ENCODE measurements at places on chromosomes 3 and 15.

DNA sequence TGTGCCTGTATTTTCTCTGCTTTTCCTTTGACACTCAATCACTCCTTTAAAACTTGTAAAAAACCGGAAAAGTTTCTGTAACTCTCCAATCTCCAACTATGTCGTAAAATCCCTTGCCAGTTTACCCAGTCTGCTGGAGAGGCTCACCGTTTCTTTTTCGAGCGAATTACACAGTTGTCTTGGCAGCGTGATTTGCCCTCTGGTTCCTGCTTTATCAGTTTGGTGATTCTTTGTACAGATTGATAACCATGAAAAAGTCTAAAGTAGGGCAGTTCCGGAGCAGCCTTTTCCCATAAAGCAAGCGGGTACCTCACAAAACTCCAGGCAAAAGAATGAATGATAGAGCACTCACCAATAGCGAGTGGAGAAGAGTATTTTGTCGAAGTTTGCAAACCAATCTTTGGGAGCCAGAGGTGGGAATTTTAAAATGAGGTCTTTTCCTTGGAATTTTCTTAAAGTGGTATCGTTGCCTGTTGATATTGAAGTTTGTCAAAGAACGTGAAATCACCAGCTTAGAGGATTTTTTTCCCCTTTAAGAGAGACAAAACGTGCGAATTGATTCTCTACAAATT, at the start of gene TTC23:
Gene TTC23, minus strand, starts transcription at position 312 of the 572 bp plus-strand sequence. CDS start 20,869 bp downstream, outside the sequence.
- no peak for DNase-seq

DNA sequence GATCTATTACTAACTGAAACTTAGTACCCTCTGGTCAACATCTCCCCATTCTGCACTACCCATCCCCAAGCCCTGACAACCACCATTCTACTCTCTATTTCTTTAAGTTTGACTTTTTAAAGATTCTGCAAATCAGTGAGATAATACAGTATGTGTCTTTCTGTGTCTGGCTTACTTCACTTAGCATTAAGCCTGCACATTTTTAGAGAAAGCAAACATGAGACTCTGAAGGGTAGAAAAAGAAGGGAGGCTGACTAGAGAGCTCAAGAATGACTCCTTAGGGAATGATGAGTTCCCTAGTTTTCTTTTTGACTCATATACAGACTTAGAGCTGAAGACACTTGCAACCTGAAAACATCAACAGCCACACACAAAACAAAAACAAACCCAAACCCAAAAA, 311.3 kb downstream of the SQOR start:
- no peak for DNase-seq

GRCh38 chr15:72206677-72207000, 9.1 kb upstream of the GRAMD2A start:
- DNase-seq: no peak

DNA sequence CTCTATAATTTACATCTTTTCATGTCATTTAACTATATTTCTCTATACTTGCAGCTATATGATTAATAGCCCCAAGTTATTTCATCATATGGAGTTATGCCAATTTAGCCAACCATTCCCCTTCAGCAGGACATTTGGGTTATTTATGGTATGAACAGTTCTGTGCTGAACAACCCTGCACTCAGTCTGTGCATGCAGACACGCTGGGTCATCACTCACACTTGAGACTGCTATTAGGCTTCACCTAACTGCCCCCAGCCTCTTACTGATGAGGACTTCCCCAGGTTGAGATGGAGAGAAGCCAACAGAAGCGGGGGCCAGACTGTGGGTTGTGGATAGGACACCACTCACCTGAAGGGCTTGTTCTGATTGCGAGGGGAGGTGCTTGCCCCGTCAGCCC, 7.3 kb downstream of the TADA3 start:
- no peak for DNase-seq

- no peak for DNase-seq
These were observed 70.8 kb downstream of the ADAM10 start for GRCh38 chr15:58678683-58679082.

DNA sequence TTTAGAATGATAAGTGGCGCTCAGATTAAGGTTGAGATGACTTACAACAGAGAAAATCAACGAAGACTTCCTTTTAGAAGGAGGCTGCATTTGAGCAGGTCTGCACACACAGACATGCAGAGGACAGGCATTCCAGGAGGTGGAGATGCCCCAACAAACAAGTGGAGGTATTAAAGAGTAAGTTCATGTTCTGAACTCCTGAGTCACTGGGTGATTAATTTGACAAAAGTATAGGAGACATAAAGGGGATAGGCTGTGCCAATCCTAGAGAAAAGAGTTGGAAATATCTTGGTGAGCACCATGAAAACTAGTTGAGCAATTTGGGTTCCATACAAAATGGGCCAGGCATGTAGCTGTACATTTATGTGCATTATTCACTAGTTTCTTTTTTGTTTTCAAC, 33.5 kb upstream of the BCL6 start:
- no peak for DNase-seq

DNA sequence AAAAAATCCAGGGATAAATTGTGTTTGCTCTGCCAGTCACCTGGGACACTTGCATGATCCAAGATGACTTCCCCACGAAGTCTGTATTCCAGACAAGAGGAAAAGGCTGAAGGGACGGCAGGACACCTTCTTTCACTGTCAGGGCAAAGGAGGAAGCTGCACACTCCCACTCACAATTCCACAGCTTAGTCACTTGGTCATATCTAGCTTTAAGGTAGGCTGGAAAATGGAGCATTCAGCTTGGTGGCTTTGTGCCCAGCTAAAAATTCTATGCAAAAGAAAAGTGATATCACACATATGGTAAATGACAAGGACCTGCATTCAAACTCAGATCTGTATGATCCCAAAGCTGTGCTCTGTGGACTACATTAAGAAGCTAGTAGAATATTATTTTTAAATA, 109.2 kb upstream of the TPM1 start:
- no peak for DNase-seq

DNA sequence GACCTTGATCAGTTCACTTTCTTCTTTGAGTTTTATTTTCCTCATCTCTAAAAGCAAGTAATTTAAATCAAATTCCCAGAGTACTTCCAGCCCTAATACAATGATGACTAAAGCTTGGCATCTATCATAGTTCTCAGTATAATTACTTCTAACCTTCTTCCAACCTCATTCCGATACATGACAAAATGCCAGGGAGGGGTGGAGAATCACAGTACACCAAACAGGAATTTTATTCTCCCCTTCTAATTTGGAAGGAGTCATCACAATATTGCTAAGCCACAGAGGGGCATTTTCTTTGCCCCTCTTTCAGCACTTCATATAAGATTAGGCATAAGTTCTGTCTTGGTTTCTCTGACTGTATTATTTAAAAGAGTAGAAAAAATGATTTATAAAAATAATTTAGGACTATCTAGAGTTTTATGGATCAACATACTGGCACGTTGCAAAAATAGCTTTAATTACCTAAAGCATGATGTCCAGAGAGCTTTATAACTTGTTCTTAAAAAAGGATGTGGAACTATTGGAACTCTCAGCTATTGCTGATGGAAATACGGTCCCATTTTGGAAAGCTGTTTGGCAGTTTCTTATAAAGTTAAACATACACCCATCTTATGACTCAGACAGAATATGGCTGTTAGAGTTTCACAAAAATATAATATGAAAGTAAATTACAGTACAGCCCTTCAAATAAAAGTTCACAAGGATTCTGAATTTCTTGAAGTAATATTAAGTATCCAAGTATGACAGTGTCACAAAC, 86.9 kb upstream of the UBE2E2 start:
- no peak for DNase-seq

DNA sequence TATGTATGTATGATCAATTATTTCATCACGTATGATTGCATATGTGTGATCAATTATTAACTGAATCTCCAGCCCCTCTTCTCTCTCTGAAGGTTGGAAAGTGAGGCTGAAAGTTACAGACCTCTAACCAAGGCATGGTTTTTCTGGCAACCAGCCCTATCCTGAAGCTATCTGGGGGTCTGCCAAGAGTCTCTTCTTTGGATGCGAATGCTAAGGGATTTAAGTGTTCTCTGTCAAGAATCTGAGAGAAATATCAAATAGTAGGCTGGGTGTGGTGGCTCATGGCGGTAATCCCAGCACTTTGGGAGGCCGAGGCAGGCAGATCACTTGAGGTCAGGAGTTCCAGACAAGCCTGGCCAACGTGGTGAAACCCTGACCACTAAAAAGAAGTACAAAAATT, 8.1 kb downstream of the NKTR start:
- no peak for DNase-seq

DNA sequence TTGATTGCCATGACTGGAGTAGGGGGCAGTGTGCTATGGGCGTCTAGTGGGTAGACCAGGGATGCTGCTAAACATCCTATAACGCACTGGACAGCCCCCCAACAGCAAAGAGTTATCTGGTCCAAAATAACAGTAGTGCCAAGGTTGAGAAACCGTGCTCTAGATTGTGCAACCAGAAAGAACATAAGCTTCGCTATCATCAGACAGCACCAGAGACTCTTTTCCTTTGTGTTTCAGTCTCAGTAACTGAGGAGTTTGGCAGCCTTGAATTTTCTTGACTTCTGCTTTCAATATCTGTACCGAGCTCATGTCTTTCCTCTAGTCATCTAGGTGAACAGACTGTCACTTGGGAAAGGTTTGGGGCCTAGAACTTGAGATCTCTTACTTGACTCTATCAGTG, 8.8 kb downstream of the ARID3B start:
- DNase-seq: no peak

DNA sequence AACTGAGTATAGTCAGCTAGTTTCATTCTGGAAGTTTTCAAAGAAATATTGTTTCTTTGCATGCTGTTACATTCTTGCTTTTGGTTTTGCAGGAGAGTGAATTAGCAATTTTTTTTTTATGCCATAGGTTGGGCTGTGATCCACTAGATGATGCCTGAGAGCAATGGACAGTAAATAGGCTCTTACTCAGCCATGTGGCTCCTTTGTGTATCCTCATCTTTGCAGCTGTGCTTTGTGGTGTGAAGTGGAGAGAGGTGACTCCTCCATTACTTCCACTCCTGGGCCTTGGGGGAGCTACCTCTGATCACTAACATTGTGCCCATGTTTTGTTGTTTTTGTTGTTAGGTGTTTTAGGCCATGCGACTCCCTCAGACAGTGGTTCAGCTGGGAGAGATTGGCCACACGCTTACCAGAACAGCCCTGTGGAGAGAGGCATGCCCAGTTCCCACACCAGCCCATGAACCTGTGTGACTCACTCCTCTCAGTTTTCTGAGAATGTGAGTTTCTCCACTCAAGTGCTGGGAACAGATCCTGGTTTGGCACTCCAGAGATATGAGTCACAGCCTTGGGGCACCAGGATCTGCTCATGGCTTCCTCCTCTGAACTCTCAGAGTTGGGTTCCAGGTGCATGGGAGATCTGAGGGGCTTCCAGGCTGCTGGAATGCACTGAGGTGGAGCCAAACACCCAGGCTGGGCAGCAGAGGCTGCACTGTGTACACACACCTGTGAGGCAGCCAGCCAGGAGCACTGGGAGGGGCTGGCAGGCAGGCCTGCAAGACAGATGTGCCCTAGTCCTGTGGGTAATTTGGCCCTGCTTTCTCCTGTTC, 785.3 kb downstream of the ROBO2 start:
- DNase-seq: no peak

- DNase-seq: no peak
These were observed 318.6 kb downstream of the FHIT start for GRCh38 chr3:60932643-60933042.

DNA sequence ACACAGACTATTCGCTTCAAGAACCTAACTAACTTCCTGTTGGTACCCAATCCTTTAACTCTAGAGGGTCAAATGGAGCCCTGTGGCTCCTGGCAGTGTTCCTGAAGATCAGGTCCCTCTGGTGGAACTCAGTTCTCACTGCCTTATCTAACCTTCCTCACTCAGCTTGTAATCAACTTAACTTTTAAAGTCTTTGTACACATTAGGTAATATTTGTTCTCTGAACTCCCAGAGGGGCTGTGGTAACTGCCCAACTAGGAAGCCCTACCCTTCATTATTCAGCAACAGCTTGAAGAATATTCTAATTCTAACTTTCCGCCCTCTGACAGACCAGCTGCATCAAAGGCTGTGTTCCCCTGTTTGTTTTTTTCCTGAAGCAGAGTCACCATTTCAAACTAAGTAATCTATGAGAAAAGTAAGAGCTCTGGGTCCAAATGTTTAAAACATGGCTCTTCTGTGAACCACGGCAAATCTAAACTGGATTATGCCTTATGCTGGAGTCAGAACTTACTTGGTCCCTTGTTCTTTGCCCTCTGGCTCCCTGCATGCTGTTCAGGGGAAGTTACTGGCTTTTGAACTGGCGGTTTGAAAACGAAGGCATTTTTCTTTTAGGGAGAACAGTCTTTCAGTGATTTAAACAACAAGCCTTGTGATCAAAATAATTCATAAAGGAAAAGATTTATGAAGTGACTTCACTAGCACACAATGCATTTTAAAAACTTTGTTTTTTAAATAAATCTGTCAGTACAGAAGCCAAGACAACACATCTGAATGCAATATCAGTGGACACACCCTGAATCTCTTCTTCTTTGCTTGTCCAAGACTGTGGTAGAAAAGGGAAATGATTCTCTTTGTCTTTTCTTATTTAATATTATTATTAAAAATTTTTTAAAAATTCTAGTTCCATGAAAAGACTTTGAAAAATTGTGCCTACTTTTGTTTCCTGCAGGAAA, 365.6 kb downstream of the TIGIT start:
- no peak for DNase-seq

GRCh38 chr15:87707071-87707470, 549.5 kb downstream of the NTRK3 start:
- no peak for DNase-seq

DNA sequence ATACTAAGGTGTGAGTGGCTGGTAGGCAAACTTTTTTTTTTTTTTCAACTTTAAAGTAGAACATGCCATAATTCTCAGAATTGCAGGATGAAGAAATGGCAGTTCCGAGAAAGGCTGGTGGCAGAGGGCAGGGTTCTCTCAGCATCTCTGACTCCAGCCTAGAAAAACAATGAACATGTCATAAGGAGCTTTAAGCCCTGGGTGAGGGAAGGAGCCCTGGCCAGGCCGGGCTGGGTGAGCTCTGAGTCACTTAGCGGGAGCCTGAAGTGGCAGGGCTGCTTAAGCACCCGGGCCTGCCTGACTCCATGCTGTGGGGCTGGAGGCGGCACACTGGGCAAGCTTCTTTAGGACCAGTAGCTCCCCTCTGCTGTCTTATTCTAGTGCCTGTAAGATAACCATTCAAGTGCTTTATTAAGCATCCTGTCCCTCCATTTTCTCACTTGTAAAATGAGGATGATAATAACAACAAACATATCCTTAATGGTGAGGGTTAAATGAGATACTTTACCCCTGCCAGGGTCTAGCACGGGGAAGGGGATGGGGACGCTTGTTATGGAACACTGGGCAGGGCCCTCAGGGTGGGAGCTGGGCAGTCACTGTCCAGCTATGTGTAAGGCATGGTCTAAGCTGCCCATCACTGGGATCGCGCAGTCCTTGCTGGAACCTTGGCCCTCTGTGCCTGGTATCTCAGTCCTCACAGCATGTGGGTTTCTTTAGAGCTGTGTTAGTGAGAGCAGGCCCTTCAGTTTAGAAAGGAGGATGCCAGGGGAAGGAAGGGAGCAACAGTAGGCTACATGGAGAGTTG, 18.4 kb downstream of the SMAD6 start:
- no peak for DNase-seq
